ENCODE measurements at places on chromosomes 3 and 15.

- DNase-seq = peak; percentile 50
Observed at GRCh38 chr3:168029705-168030104, 66.0 kb downstream of the GOLIM4 start.

- peak; percentile 92 for DNase-seq
Observed at GRCh38 chr3:129278439-129278965, at the start of gene HMCES. HMCES (plus strand) TSS chr3:129278870; CDS start chr3:129279733, 863 bp downstream.

- DNase-seq = no peak
Observed at GRCh38 chr3:142502187-142502985, 54.5 kb upstream of the XRN1 start.

DNA sequence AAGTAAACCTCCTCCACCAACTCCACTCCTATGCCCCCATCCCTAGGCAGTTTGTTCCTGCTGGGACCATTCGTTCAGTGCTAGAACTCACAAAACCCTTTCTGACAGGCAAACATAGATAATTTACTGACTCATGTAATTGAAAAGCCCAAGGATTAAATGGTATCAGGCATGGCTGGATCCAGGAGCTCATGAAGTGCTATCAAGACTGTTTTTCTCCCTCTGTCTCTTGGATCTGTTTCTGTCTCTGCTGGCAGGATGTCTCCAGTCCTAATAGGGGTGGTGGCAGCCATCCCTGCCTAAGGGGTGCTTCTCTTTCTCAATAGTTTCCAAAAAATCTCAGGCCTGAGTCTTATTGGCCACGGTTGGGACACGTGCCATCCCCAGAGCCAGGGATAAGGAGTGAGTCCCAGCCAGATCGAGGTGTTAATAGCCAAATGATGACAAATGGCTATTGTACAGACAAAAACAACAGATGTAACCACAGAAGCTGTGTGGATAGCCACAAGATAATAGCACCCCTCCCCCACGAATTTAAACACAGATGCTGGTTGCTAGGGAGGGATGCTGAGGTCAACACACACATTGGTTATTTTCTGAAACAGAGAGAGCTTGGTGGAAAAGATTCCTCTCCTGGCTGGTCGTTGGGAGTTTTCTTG lies 168.6 kb downstream of the SHQ1 start:
- no peak for DNase-seq

DNA sequence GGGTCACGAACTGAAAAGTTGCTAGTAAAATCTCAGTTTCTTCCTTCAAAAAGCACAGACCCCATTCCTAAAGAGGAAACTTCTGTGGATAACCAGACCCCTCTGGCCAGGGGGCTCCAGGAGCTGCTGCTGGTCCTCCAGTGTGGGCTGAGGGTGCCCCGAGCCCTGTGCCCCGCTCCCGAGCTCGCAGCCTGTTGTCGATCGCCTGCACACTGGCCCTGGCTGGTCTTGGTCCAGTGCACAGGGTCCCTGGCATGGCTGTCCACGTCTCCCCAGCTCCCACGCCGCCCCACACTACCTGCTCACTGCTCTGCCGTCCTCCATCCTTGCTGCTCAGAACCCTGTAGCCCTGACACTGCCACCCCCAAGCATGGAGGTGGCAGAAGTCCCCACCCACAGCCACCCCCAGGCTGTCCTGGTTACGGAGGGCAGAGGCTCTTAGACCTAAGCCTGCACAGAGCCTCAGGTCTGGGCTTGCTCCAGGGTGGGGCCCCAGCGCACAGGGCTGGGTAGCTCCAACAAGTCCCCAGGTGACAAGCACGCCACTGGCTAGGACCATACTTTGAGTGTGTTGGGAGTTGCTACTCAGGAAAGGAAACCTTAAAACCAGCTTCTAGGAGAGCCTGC lies 87.0 kb downstream of the PLXNA1 start:
- no peak for DNase-seq

DNA sequence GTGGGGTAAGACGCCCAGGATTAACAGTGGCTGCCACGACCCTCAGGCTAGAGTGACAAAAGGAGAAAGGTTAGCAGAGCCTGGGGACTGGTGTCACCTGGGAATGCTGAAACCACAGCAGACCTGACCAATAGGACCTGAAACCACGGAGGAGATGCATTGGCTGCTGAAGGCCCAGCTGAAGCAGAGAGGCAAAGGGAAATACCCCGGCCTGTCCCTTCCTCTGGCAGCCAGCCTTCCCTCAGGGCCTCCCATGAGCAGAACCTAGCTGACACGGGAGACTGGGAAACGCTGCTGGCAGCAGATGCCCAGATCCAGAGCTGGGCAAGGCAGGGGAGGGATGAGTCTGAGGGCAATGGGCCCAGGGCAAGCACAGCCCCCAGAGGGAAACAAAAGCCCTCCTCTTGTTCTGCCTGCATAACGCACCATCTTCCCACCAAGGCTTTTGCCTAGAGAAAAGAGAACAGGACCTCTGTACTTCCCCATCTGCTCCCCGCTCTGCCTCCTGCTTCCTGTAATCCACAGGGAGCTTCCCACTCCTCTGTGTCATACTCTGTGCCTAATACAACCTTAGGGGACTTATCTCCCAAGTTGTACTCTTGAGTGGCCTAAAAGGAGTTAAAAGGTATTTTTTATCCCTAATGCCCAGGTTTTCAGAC lies 216.2 kb downstream of the ABHD5 start:
- no peak for DNase-seq

DNA sequence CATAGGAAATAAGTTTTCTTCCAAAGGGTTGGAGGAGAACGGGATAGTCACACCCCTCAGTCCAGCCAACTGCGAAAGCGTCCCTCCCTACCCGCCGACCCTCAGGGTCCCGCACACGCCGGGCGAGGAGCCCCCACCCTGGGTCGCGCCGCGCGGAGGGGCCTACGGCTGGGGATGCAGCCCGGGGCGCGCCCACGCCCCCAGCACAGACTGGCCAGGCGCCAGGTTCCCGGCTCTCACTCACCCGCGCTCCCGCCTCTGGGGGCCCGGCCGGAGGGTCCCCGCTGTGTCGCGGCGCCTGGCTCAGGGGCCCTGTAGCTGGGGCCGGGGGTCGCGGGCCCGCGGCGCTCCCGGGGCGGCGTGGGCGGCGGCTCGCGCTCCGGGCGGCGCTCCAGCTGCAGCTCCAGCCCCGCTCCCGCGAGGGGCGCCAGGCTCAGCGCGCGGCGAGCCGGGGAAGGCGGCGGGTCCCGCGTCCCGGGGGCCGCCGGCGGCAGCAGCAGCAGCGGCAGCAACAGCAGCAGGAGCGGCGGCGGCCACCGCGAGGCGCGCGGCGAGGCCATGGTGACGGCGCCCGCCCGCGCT lies 375 bp downstream of the HEG1 start:
- peak; percentile 40 for DNase-seq

DNA sequence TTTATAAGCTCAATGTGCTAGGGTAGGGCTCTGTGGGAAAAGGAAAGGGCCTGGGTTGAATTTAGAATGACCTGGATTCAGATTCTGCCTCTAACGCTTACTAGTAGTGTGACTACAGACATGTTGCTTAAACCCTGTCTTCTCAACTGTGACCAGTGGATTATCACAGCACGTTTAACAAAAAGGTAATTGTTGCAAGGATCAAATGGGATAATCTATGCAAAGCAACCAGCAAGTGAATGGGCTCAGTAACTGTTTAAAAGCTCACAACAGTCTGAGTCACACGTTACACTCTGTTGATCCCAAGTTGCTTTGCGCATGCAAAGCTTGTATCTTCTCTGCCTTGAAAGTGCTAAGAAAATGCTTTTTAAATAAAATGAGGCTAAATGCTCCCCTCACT lies 236.5 kb downstream of the IL20RB start:
- no peak for DNase-seq

DNA sequence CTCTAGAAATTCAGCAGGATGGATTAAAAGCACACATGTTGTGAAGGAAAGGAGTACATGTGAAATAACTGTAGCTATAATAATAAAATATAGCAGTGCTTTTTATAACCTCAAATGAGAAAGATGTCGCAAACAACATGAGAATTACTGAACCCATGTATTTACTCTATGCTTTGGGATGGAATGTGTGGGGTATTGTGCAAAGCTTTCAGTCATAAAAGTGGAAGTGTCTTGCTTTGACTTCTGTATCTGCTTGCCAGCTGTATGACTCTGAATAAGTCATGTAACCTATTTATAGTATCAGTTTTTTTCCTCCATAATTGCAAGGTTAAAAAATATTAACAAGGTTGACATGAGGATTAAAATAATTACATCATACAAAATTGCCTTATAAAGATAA lies 519.3 kb upstream of the CADM2 start:
- no peak for DNase-seq

DNA sequence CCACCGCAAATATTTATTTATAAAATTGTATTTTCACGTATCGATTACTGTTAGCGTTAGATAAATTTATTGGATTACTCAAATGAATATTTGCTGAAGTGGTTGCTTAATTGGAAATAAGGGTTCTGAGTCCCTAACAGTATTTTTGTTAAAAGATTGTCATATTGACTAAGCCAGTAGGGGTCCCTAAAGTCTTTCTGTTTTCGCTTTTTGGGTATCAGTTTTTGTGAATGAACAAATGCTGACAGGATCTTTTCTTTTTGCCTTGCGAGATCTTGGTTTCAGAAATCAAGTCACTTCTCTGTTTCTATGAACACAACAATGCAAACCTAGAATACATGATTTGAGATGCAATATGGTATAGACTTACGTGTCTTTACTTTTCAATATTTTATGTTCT lies 7.1 kb downstream of the RAD51 start:
- peak; percentile 3 for DNase-seq

- DNase-seq = no peak
Observed at GRCh38 chr3:18635215-18635614, 210.1 kb upstream of the SATB1 start.

- DNase-seq = peak; percentile 9
Observed at GRCh38 chr15:76866716-76867321, 38.3 kb downstream of the SCAPER start.

GRCh38 chr15:33211176-33211808 lies 16.8 kb upstream of the FMN1 start:
- DNase-seq = peak; percentile 85

GRCh38 chr3:128814519-128815317 lies 64.7 kb upstream of the ACAD9 start:
- DNase-seq = no peak

DNA sequence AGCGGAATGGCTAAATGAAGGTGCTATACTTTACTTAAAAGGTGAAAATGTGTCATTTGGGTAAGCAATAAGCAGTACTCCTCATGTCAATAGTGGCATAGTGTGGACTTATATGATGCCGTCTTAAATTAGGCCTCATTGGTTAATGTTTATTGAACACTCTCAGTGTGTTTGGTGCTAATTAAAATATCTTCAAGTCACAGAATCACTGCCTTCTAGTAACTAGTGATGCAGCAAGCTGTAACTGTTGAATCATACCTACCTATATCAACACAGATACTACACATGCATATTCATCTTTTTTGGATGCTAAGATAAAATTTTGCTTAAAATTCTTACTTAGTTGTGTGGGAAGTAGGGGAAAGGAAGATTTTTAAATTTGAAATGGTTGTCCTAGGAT lies 30.7 kb downstream of the ARHGAP31 start:
- no peak for DNase-seq

DNA sequence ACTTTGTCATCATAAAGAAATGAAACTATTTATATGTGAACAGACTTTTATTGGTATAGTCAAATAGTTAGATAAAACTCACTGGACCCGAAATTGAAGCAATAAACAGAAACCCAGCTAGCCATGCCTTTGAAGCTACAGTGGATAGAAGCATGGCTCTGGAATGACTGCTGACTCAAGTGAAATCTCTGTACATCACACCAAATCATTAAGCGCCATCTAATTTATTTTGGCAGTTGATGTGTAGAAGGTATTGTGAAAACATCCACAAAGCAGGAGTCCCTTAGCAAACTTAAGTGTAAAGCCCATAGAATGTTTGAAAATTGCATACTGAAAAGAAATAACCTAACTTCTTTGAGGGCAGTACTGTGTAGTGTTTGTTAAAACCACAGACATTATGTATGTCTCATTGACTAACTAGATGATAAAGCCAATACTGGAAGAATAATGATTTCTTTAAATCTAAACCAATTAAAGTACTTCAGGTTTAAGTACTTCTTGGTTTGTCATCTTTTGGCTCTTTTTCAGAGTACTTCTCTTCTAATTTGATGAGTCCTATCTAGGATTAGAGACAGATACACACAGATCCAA lies 42.8 kb upstream of the FBXL22 start:
- DNase-seq = no peak

DNA sequence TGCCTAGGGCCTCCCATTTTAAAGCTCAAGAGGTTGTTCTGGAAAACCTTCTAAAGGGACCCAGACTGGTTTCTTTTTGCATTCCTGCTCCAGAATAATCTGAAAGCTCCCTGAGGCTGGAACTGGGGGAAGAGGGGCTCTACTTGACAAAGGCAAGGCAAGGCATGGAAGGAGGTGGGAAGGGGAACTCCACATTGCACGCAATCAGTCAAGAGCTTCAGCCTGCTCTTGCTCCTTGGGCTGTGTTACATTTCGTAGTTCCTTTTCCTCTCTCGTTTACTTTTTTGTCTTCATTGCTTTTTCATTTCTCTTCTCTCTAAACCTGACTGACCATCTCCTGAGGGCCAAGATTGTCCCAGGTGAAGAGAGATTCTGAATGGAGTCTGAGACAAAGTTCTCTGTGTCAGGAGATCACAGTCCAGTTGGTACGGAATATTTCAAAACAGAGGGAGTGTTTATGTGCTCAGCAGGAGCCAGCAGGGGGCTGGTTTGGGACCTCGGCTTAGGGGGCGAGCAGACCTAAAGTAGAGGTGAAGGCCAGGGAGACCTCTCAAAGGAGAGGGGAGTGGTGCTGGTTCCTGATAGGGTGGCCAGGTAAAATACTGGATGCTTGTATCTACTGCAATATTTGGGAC lies 6.0 kb upstream of the KCTD6 start:
- DNase-seq = no peak

DNA sequence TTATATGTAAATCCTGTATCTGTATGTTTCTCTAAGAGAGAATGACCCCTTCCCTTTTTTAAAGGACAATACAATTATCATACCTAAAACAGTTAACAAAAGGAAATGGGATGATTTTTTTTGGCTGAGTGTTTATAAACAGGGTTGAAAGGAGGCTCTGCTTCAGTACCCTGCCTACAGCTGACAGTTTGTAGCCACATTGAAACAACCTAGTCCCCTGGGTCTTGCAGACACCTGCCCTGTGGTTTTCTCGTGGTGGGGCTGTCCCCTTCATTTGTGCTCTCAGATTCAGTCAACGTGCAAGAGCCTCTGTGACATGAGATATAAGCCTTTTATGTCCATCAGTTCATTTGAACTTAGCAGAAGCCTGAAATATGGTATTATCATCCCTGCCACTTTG lies 2.3 kb upstream of the HMCES start:
- no peak for DNase-seq

- DNase-seq = no peak
Observed at GRCh38 chr3:24020036-24020691, 75.1 kb downstream of the NR1D2 start.
